ENCODE measurements at places on chromosomes 3 and 15. TPM values are rescaled to one million over a fixed set of nuclear protein-coding genes. Genes with fewer than 3 reads are reported as not detected.

GRCh38 chr3:142000325-142000870 lies 124.0 kb downstream of the ATP1B3 start:
- no peak for DNase-seq

- no peak for DNase-seq
Measured at GRCh38 chr3:31831591-31831990, 149.5 kb downstream of the OSBPL10 start.

DNA sequence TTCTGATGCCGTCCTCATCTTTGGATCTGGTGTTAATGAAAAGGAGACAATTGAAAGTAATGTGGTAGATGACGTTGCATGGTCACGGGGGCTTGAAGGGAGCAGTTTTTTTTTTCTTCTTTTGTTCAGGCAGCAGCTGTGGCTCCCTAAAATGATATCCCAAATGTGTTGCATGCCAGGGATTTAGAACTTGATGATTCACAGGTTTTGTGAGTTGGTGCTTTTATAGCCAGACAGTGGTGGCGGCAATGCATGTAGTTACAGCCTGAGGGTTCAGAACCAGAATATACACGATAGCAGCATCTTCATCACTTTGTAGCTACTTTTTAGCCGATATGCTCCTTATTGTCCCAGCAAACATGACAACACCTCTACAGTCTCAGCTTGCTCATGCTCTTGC lies 133.4 kb downstream of the CHST2 start:
- DNase-seq, result no peak

- no peak for DNase-seq
Measured at GRCh38 chr3:106185949-106186348, 317.1 kb upstream of the CBLB start.

DNA sequence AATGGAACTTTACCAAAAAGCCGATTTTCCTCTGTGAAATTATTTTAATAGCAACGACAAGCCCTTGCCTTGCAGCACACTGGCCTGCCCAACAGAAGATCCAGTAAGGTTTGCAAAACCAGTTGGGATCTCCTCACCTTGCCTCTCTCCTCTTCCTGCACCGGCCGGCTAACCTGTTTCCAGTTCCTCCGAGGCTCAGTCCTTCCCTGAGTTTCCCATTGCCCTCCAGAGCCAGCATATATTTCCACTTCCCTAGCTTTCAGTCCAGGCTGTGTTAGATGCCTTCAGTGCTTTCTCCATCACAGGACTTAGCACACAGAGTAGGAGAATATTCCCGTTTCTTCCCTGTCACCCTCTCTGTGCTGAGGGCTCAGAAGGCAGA lies 60.3 kb downstream of the NOX5 start:
- no peak for DNase-seq

Gene NTRK3
- 7.4 TPM for polyA plus RNA-seq

GRCh38 chr3:54345847-54346375 lies 223.6 kb downstream of the CACNA2D3 start:
- no peak for DNase-seq

GRCh38 chr3:195907934-195908693 lies at the start of gene TNK2:
TNK2 (minus strand) TSS chr3:195908551; CDS start chr3:195888588, 19,963 bp downstream.
- DNase-seq, result no peak

Gene KNL1
- 2.7 TPM for polyA plus RNA-seq

Gene SLC6A20
- polyA plus RNA-seq, result 0.17 TPM

DNA sequence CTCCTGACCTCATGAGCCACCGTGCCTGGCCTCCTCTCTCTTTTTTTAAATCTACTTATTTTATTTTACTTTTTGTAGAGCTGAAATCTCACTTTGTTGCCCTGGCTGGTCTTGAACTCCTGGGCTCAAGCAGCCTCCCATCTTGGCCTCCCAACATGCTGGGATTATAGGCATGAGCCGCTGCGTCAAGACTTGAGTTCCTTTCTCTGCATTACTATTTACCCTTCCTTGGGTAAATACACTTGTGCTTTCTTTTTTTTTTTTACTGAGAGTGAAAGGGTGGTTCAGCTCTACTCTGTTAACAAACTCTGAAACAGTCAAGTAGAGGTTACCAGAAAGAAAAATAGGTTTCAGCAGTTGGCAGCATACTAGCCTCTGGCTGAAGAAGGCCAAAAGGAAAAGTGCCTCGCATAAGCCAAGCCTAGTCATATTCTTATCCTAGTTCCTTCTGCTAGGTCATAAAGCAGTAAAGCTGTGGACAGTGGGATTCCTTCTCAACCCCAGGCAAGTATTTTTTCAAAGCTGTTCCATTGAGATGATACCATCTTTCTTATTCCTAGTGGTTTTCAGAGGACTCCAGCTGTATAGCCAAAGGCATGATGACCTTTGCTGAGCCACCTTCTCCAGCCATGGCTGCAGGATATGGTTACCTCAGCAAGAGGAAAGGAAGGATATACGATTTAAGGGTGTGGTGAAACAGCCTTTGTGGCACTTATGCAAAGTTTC lies 135.1 kb downstream of the RBPMS2 start:
- DNase-seq, result no peak

Gene TEX9
- polyA plus RNA-seq, result 3.4 TPM

Gene TTC14
- polyA plus RNA-seq, result 9.5 TPM

DNA sequence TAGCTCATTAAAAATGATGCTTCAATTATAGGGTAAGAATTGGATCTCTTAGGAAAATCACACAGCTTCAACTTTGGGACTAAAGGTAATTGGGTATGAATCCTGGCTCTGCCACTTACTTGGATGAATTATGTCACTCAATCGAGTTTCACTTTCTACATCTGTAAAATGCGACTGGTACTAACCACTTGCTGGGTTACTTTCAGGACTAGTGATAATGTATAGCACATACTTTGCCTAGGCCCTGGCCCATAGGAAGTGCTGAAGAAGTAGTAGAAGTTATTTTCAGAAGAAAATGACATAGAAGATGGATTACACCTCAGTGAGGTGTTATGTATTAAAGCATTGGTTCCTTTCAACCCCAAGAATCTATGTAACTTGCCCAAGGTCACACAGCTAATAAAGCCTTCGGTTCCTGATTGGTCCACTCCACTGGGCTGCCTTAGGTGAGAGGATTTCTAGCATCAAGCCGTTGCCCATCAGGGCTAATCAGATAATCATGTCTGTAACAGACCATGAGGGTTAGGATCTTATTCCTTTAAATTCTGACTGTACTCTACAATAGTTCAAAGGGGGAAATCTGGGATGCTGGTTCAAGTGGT lies 29.4 kb upstream of the AP4E1 start:
- DNase-seq, result no peak

DNA sequence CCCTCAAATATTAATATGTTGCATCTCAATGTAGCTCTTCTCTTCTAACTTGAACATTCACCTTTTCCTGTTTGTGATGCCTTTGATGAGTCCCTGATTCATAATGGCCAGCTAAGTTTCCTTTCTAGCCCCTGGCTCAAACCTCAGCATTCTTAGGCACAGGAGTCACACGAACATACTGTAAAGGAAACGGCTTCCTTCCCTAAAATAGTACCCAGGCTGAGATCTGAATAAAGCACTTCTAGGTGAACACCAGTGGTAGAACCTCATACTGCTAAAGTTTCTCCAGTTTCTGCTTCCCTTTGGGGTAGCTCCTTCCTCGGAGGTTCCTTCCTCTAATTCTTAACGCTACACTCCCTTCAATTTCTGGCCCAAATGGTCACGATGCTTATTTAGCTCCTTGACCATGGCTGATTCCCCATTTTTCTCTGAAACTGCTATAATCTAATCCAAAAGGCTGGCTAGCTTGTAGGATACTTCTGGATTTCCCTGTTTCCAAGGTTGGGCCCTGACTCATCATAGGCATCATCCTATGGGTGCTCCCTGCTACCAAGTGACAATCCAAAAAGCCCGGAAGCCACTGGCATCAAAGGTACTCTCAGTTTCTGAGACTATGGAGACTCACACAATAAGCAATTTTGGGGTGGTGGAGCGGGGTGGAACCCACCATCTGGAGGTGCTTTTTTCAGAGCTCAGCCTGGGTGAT lies 2.4 kb downstream of the ANAPC13 start:
- no peak for DNase-seq

GRCh38 chr15:100114100-100114499 lies 227.7 kb downstream of the ADAMTS17 start:
- no peak for DNase-seq

DNA sequence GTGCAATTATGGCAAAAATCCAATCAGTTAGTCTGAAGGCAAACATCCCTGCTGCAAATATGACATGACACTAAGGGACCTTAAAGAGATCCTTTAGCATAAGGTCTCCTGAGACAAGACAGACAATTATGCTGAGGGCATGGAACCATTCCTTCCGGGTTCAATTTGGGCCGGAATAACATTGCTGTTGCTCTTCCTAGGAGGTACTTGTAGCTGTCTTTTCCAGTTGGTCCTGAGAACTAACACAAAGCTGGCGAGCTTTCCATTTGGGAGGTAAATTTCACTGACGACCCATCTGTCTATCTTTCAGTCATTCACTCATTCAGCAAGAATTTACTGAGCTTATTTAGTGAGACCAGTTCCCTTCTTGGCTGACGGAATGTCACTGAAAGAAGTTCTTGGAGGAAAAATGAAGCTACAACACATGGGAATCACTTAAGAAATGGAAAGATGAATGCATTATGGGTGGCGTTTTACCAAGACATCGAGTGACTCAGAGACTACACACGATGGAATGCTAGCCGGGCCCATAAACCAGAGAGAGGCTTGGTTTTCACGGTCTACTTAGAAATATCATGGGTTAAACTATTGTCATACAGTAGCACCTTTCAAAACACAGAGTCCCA lies 215.5 kb downstream of the PDZRN3 start:
- DNase-seq, result no peak

GRCh38 chr3:136311968-136312367 lies 61.8 kb downstream of the PCCB start:
- DNase-seq, result no peak

GRCh38 chr3:52121464-52121805 lies 32.8 kb downstream of the POC1A start:
- no peak for DNase-seq

DNA sequence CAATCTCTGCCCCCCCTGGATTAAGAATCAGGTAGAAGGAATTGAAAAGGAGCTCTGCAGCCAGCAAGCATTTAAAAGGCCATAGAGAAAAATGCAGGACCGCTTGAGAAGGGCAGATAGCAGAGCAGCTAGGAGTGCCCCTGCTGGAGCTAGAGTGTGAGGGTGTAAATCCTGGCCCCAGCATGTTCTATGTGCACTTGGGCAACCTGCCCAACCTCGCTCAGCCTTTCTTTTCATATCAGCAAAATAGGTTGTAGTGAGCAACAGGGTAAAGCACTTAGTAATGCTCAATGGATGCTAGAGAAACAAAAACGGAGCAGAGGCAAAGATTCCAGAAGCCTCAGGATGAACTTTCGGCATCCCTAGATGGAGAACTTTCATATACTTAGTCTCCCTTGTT lies 25.0 kb upstream of the THBS1 start:
- no peak for DNase-seq

Gene NDN
- 40.9 TPM for polyA plus RNA-seq

DNA sequence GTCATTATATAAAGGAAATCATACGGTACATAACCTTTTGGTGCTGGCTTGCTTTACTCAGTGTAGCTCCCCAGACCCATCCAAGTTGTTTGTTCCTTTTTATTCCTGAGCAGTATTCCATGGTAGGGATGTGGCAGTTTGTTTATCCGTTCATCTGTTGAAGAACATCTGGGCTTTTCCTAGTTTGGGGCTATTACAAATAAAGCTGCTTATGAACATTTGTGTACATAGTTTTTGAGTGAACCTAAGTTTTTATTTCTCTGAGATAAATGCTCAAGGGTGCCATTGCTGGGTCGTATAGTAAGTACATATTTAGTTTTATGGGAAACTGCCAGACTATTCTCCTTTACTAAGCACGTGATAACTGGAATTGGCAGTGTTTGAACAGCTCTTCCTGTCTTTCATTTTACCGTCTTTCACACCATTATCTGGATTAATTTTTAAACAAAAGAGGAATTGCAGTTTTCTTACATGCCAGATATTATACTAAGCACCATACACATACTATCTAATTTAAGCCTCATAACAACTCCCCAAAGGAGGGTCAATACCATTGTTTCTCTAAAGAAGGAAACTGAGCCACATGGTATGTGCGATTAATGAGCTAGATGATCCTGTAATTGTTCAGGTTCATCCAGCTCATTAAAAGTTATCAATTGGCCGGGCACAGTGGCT lies 85.6 kb downstream of the PTPRG start:
- DNase-seq, result no peak

GRCh38 chr3:87498358-87499080 lies 222.1 kb upstream of the POU1F1 start:
- no peak for DNase-seq

Gene PLSCR4
- polyA plus RNA-seq, result 1.8 TPM

DNA sequence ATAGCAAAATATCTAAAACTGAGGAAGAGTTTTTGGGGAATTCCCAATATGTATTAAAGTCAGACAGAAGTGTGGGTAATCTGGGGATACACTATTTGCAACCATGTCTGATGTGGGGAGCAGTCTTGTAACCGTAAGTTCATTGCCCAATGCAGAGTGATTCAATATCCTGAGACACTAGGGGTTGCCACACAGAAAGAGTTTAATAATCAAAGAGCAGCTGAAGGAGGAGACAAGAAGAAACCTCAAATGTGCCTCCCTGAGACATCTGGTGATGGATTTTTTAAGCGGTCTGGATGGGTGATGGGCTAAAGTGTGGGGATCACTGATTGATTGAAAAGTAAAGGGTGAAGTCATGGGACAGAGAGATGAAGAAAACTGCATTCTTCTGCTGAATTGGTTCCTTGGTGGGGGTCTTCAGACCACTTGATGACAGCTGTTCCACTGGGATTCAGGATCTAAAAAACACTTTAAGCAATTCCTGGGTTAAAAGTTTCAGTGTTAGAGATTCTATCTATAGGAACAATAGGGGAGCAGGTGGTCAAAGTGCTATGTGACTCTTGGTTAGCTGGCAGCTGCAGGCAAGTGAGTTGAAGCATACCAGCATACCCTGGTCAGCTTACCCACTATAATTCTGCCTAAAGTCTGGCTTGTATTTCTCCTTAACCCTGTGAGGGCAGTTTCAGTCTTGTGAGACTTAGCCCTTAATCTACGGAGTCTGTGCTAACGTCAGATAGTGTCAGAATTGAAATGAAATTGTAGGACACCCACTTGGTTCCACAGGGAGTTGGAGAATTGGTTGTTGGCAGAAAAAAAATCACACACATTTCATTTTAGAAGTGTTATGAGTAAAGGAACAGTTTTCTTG lies 425.9 kb upstream of the TGFBR2 start:
- no peak for DNase-seq

DNA sequence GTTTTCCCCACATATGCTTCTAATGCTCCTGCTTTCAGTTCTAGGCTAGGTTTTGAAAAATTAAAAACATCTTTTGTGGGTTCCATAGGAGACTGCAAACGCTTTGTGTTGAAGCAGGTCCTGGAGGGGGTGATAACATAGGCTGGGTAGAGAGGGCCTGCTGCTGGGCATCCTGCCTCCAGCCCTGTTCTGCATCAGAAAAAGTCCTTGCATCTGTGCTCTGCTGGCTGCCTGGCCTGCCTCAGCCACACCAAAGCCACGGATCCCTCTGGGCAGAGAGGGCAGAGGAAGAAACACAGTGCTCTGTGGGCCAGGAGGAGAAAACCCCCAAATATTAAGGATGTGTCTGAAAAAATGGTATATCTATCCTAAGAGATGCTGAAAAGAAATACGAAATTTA lies 3.9 kb upstream of the ARPP21 start:
- no peak for DNase-seq
